ENCODE measurements at places on chromosomes 11 and 22. TPM values are rescaled to one million over a fixed set of nuclear protein-coding genes. Genes with fewer than 3 reads are reported as not detected.

DNA sequence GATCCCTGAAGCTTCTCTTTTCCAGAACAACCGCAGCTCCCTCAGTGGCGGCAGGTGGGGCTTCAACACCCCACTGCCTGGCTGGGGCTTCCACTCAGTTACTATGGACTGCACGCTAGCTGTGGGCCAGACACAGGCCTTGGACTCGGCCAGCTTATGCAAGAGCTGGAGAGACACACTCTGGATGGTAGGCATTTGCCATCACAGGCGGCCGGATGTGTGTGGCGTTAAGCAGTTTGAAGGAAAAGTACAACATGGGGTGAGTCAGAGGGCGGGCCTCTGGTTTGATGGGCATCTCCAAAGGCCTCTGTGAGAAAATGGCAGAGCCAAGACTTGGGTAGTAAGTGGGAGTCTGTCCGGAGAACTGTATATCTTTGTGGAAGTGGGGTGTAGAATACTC is 17.6 kb downstream of the KCNJ4 start:
- no peak for DNase-seq

DNA sequence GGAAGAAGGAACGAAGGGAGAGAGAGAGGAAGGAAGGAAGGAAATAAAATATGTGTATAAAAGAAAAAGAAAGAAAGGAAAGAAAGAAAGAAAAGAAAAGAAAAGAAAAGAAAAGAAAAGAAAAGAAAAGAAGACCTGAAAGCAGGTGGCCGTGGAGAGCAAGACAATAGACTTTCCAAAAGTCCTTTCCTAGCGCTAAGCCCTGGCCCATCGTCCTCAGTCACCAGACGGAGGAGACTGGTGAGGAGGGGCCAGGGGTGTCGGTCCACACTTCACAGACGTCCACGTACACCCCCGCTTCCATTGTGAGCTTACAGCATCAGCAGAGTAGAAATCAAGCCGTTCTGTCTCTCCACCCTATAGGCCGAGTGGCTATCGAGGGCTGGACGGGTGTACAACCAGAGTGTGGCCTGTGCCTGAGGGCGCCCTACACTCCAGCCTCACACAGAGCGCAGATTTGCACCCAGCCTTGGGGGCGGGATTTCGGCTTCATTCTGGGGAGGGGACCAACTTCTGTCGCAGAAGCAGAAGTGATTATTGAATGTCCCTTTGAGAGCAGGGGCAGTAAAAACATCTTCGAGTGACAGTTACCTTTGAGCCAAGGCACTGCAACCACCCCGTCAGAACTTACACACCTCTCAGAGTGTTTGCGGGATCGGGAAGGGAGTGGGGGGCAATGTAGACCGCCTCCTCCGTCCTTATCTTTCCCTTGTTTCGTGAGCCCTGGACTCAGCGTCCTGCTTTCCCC is 2.0 kb upstream of the BSX start:
- DNase-seq: no peak

- no peak for DNase-seq
Observed at GRCh38 chr11:70582886-70583641, 184.7 kb downstream of the CTTN start.

DNA sequence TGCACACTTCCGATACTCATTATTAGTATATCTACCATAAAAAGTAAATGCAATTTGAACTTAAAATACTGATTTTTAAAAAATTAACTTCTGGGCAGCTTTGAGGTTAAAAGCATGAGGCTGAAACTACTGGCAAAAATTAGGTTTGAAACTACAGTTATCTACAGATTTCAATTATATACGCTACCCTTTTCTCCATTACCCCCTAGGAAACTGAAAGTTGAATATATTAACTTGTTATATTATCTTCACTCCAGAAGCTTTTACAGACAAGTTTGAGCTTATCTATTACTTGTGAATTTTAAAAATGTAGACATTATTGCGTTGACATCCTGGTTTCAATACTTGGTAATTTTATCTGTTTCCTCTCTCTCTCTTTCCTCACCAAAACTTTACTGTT is 96.7 kb upstream of the DDI1 start:
- no peak for DNase-seq

DNA sequence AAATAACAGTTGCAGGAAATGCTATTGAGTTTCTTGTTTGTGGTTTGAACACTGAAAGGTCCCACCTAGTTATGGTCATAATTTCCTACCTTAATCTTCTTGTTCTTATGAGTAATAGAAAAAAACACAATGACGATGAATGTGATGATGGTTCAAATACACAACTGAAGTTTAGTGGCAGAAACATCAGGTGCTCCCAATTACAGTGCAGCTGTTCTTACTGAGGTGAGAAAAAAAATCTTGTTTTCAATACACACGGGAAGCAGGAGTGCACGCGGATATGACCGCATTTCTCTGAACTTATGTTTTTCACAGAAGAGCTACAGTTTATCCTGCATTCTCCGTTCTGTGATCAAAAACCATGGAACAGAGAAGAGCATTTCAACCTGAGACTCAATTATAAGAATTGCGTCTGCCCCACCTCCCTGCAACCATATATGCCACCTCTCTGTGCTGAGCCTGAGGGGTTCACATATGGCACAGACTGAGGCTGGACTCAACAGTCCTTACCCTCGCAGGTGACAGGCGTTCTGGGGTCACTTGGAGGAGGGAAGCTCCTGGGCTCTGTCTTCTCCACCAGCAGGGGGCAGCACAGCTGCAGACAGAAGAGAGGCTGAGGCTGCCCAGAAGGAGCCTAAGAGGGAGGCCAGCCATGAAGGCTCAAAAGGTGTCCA is 99.7 kb upstream of the IGLL5 start:
- DNase-seq: no peak

DNA sequence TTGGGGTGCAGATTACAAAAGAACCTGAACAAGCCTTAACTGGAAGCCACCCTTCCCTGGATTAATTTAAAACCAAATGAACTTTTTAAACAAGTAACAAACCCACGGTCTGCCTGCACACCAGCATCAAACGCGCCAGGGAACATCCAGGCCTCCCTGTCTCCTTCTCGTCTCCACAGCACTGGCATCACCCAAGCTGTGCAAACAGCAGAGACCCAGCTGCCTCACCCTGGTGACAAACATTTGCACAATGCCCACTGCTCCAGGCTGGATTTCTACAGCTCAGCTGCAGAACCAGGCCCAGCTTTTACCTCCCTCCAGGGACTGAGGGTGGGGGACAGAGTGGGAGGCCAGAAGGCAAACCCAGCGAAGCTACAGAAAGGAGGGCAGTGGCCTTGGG is 7.0 kb downstream of the RPL3 start:
- DNase-seq: no peak

- DNase-seq: no peak
Observed at GRCh38 chr11:69439127-69439526, 42.3 kb upstream of the LINC01488 start.

DNA sequence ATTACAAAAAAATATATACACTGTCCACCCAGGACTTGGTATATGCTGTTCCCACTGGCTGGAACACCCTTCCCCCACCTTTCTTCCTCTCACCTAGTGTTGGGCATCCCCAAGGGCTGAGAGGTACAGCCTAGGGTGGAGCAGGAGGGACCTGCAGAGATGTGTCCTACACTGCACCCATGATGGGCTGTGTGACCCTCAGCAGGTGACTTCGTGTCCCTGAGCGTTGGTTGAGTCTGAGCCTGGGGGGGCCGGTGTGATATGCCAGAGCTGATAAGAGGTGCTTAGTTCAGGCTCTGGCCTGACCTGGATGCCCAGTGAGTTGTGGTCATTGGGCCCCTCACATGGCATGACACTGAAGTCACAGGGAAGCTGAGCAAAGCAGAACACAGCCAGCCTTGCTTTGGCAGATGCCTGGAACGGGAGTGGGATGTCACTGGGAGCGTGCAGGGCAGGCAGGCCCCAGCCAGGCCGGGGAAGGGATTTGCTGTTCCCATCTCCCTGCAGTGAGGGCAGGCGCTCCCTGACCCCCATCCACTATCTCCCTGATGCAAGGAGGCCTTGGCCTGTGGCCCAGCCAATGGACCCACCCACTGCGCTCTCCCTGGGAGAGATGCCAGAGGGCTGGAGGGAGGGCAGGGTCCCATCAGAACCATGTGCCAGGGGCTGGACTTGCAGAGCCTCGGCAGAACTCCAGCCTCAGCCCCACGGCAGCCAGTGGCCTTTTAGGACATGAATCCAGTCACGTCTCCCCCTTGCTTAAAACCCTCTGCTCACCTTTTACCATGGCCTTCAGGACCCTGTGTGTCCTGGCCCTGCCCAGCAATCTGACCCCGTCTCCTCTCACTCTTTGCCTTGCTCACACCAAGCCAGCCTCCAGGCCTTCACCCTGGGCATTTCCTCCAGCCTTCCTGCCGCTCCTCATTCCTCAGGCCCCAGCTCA is 138.9 kb downstream of the MN1 start:
- no peak for DNase-seq

- no peak for DNase-seq
Observed at GRCh38 chr11:954392-955153, 28.9 kb downstream of the AP2A2 start.

- no peak for DNase-seq
Observed at GRCh38 chr22:28111501-28112189, 192.6 kb upstream of the PITPNB start.

DNA sequence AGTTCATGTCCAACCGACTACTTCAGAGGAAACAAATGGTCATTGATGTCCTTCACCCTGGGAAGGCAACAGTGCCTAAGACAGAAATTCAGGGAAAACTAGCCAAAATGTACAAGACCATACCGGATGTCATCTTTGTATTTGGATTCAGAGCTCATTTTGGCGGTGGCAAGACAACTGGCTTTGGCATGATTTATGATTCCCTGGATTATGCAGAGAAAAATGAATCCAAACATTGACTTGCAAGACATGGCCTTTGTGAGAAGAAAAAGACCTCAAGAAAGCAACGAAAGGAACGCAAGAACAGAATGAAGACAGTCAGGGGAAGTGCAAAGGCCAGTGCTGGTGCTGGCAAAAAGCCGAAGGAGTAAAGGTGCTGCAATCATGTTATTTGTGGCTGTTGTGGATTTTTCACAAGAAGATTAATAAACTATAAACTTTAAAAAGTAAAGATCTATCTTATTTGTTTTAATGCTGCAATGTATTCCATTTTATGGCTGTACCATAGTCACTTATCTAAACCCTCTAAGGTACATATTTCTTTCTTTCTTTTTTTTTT is 20.1 kb upstream of the HIPK3 start:
- no peak for DNase-seq

- no peak for DNase-seq
Observed at GRCh38 chr11:110159476-110159875, 66.3 kb downstream of the ZC3H12C start.

GRCh38 chr11:42812361-42812760 is 499.4 kb upstream of the API5 start:
- no peak for DNase-seq

GRCh38 chr11:134267966-134268365 is 8.2 kb upstream of the GLB1L3 start:
- no peak for DNase-seq

- no peak for DNase-seq
Observed at GRCh38 chr11:100889758-100890157, 202.7 kb downstream of the ARHGAP42 start.

DNA sequence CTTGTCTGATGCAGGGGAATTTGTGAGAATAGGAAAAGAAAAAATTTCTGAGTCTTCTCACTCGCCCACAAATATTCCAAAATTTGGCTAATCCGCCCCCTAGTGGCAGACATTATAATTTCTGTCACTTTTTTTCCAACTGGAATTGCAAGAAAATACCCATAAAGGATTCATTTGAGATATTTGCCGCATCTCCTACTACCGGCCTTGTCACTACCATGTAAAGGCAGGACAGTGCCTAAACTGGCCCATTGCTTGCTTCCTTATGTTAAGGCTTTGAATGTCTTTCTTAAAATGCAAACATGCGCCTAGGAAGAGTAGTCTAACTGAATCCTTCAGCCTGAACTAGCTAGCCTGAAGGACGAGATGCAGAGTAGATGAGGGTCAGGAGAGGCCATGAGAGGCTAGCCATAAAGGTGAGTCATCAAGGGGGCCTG is 9.3 kb upstream of the CEP295 start:
- no peak for DNase-seq

- no peak for DNase-seq
Observed at GRCh38 chr11:17594686-17595192, 47.7 kb downstream of the OTOG start.

GRCh38 chr11:70483077-70483861 is 84.9 kb downstream of the CTTN start:
- DNase-seq: peak; percentile 70

- no peak for DNase-seq
Observed at GRCh38 chr22:29872144-29872893, 10.7 kb upstream of the MTMR3 start.

- DNase-seq: no peak
Observed at GRCh38 chr11:86577644-86578636, 94.5 kb downstream of the ME3 start.

- no peak for DNase-seq
Observed at GRCh38 chr22:25643232-25644000, 78.9 kb downstream of the GRK3 start.

DNA sequence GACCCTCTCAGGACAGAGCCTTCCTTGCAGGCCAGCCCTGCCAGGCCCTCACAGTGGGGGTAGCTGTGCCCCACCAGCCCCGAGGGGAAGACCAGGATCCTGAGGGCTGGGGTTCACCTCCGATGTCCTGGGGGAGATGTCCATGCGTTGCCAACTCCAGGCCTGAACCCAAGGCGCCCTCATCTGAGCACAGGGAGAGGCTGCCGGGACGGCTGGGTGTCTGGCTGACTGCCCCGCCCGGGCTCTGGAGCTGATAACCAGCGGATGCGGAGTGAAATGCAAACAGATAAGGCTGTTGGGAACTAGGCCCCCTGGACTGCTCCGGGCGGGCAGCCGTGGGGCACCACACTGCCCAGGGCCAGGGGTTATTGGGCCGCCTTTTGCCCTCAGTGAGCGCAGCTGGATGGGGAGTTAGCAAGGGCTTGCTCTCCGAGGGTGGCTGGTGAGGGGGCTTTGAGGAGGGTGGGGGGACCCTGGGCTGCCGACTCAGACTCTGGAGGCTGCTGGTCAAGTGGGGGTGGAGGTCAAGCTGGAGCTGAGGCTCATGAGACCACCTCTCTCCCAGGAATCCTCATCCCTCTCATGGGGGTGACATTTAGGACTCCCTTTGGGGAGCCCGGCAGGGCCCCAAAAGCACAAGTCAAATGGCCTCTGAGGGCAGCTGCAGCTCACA is 5.6 kb upstream of the MUC6 start:
- no peak for DNase-seq

Gene CCDC81
- not detected for total RNA-seq

Gene CLTCL1
- total RNA-seq: 25.9 TPM

Gene CHRDL2
- not detected for total RNA-seq

Gene IL18BP
- total RNA-seq: 6.4 TPM

Gene GTPBP1
- total RNA-seq: 35.4 TPM

Gene NCR3LG1
- total RNA-seq: 10.1 TPM

Gene OR51A7
- total RNA-seq: not detected

Gene CALCB
- 1.2 TPM for total RNA-seq

Gene OR4A16
- total RNA-seq: not detected

Gene HOATZ
- not detected for total RNA-seq

Gene OR4P4
- not detected for total RNA-seq

Data from kidney epithelial cell (primary cell).